Activated CD4-positive, alpha-beta memory T cell treated with anti-CD3 and anti-CD28 coated beads for 36 hours (primary cell): ENCODE measurements at places on chromosomes 7 and 10. TPM values are rescaled to one million over a fixed set of nuclear protein-coding genes. Genes with fewer than 3 reads are reported as not detected.

- H3K27me3 ChIP-seq = no peaks in the 10 kb centered on the region
- peak overlapping the region; percentile 10 for H3K4me3 ChIP-seq
- no peak for DNase-seq
- peaks cover 73% of the 10 kb centered on the region for H3K4me1 ChIP-seq
- H3K27ac ChIP-seq = peak overlapping the region; percentile 83
Measured at GRCh38 chr7:92766461-92767003, 69.8 kb downstream of the CDK6 start.

DNA sequence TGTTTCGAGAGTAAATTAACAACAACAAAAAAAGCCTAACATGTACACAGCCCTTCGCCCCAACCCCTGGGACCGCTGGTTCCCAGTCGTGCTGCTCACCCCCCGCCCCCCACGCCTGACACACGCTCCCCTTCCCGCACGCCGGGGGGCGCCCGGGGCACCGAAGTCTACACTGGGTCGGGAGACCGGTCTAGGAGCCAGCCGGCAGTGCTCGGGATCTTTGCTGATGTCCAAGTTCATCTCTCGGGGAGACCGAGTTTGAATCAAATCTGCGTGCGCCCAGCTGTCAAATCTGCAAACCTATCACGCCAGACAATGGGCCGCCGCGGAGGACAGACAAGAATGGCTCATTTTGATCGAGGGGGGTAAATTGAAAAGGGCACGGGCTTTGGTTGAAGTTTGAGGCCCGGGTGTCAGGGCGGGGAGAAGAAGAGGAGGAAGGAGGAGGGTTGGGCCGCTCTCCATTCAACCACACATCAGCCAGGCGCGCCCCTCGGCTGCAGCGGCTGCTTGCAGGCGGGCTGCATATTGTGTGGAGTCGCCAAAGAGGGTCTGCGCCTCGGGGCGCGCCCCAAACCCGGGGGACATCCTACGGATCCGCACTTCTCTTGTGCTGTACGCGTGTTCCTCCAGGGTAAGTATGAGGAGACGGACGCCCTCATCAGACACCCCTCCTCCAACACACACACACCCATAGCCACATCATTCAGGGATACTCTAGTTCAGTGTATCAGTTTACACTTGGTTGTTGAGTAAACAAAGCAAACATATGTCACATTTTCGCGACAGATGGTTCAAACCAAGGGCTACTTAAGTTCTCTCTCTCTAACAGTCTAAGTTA is 1.3 kb upstream of the GFRA1 start:
- DNase-seq = no peak
- H3K36me3 ChIP-seq = peaks cover 5% of the 10 kb centered on the region
- no peak overlapping the region for H3K27ac ChIP-seq
- peaks cover 4% of the 10 kb centered on the region for H3K4me1 ChIP-seq

GRCh38 chr10:53909791-53910190 is 891.2 kb downstream of the PCDH15 start:
- H3K4me3 ChIP-seq = no peak overlapping the region
- no peaks in the 10 kb centered on the region for H3K4me1 ChIP-seq
- no peaks in the 10 kb centered on the region for H3K36me3 ChIP-seq
- H3K27ac ChIP-seq = no peak overlapping the region
- H3K27me3 ChIP-seq = no peaks in the 10 kb centered on the region
- DNase-seq = no peak

GRCh38 chr7:99504281-99504602 is 220 bp upstream of the ZKSCAN5 start:
- H3K36me3 ChIP-seq = peaks cover 13% of the 10 kb centered on the region
- peaks cover 21% of the 10 kb centered on the region for H3K4me1 ChIP-seq
- no peaks in the 10 kb centered on the region for H3K27me3 ChIP-seq
- H3K4me3 ChIP-seq = peak overlapping the region; percentile 96

DNA sequence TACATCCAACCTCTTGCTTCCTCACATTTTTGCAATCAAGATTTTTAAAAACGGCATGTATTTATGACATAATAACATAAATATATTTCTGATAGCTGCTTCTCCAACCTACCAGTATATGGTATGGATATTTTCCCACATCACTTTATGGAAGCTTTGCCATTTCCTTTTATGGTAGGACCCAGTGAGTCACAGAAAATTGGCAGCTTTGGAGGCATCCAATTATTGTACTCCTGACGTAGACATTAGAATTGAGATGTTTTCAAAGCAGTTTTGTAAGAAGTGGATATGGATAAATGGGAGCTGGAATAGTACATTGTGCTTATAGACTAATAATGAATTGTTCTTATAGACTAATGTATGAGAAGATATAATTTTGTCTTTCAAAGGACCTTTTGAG is 23.8 kb upstream of the BICC1 start:
- H3K4me3 ChIP-seq = no peak overlapping the region
- H3K27me3 ChIP-seq = peaks cover 6% of the 10 kb centered on the region
- no peak for DNase-seq

DNA sequence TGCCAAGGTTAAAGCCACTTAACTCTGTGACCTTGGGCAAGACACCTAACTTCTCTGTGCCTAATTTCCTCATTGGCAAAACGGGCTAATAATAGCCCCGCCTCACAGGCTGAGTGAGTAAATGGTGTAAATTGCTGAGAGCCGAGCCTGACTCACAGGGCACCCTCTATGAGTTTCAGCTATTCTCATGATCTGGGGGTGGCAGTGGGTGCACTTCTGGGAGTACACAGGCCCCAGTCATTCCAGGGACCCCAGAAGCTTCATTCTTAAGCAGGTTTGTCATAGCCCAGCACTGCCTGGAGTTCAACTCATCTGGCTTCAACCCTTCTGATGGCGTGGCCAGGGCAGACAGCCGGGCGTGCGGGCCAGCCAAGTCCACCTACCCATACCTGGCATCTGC is 137.2 kb downstream of the GRID1 start:
- no peak overlapping the region for H3K27ac ChIP-seq
- no peak for DNase-seq
- H3K36me3 ChIP-seq = no peaks in the 10 kb centered on the region

DNA sequence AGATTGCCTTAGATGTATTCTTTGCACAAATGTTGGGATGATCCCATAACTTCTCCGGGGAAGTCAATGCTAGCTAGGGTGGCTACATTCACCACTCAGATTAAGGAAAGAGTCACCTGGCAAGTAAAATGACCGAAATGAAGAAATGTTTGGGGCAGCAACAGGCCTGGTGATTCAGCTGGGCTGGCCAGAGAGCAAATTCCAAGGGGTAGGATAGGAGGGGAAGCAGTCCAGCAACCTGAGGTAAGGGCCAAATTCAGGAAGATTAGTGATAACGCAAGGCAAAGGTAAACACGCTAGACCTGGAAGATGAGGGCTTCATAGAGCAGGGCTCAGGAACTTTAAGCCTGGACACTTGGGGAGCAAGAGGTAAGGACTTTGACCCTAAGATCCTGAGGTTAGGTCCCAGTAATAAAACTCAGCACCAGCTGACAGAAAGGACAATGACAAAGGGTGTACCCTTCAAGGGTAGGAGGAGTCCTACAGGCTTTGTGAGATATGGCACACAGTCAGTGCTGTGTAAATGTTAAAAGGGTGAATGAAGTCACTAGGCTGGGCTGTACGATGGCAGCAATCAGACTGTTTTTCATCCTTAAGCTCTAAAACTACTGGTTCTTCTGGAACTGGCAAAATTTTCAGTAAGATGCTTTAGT is 22.7 kb upstream of the SMNDC1 start:
- no peak overlapping the region for H3K4me3 ChIP-seq
- DNase-seq = no peak
- peaks cover 3% of the 10 kb centered on the region for H3K27me3 ChIP-seq
- peaks cover 7% of the 10 kb centered on the region for H3K36me3 ChIP-seq

DNA sequence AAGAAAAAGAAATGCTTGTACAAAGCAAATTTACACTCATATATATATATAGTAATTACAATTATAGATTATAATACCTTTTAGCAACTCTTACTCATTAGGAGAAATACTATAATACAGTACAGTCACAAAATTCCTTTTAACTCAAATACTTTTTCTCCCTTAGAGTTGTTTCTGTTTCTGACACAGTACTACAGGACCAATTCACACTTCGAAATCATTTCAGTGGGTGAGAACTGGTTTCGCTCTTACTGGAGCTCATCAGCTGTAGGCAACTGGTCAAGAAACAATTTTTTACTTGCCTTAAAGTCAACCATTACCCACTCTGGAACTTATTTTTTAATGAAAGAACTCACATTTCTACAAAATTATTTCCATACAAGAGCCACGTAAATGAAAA is 6.0 kb downstream of the CCDC186 start:
- H3K4me1 ChIP-seq = peaks cover 54% of the 10 kb centered on the region
- peaks cover 21% of the 10 kb centered on the region for H3K36me3 ChIP-seq
- DNase-seq = no peak
- no peak overlapping the region for H3K4me3 ChIP-seq

DNA sequence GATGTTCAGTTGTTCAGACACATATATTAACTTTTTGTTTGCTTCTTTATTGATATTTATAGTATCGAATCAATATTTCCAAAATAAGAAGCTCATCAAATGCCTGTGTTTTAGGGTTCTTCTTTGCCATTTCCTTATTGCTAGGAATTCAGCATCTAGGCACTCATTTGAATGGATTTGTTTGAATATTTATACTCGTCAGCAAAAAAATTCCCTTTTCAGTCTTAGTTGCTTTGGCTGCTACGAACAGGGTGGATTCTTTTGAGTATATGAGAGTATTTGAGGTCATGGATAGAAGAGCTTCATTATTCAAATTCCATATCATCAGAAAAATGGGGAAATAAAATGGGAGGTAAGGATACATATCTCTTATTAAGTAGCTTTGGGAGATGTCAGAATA is 706.9 kb downstream of the NRG3 start:
- H3K27ac ChIP-seq = no peak overlapping the region
- H3K4me3 ChIP-seq = no peak overlapping the region
- DNase-seq = no peak
- no peaks in the 10 kb centered on the region for H3K27me3 ChIP-seq
- H3K36me3 ChIP-seq = no peaks in the 10 kb centered on the region
- no peaks in the 10 kb centered on the region for H3K4me1 ChIP-seq

DNA sequence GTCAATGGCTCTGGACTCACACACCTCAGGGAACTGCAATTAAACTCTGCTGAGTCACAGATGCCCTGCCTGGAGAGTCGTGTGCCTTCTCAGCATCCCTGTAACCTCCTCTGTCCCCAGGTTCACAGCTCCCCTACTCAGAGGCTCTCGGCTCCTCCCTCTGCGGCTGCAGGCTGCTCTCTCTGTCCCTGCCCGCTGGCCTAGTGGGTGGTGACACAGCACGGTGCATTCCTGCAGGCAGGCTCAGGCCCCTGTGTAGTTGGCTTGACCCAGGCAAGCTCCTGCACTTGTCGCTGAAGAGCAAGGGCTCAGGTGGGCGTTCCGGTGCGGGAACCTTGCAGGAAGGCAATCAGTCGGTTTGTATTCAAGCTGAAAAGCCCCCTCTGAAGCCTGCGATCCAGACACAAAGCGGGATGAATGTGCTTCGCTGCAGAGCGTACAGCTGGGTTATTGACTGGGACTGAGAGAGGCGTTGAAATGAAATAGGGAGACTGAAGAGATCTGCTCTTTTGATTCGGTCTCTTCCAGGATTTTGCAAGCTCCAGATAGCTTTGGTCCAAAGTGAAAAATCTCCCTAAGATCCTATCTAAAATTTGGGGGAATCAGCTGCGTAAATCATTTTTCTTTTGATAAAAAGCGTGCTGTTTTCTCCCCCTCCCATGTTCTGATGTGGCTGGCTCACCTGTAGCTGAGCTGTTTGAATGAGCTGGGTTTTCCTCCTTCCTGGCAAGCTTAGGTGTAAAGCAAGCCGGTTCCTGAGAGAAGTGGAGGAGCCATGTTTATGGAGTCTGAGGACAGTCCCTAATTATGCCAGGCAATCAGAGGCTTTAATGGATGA is 208.7 kb upstream of the PHYHIPL start:
- no peaks in the 10 kb centered on the region for H3K4me1 ChIP-seq
- DNase-seq = no peak
- no peaks in the 10 kb centered on the region for H3K36me3 ChIP-seq
- no peak overlapping the region for H3K27ac ChIP-seq
- H3K4me3 ChIP-seq = no peak overlapping the region
- H3K27me3 ChIP-seq = peaks cover 2% of the 10 kb centered on the region

- H3K27me3 ChIP-seq = no peaks in the 10 kb centered on the region
- no peaks in the 10 kb centered on the region for H3K4me1 ChIP-seq
- no peaks in the 10 kb centered on the region for H3K36me3 ChIP-seq
- no peak overlapping the region for H3K4me3 ChIP-seq
Measured at GRCh38 chr10:24168258-24169170, 40.4 kb upstream of the KIAA1217 start.

- H3K27me3 ChIP-seq = no peaks in the 10 kb centered on the region
- H3K4me1 ChIP-seq = peaks cover 23% of the 10 kb centered on the region
- DNase-seq = no peak
- no peak overlapping the region for H3K27ac ChIP-seq
- H3K36me3 ChIP-seq = no peaks in the 10 kb centered on the region
- no peak overlapping the region for H3K4me3 ChIP-seq
Measured at GRCh38 chr10:6667150-6667549, 87.1 kb upstream of the PRKCQ start.

- no peak for DNase-seq
- H3K4me3 ChIP-seq = no peak overlapping the region
- H3K4me1 ChIP-seq = no peaks in the 10 kb centered on the region
- no peaks in the 10 kb centered on the region for H3K27me3 ChIP-seq
Measured at GRCh38 chr10:132200344-132201110, 13.8 kb downstream of the DPYSL4 start.

- no peak overlapping the region for H3K27ac ChIP-seq
- no peaks in the 10 kb centered on the region for H3K36me3 ChIP-seq
- no peaks in the 10 kb centered on the region for H3K4me1 ChIP-seq
- H3K4me3 ChIP-seq = no peak overlapping the region
- no peaks in the 10 kb centered on the region for H3K27me3 ChIP-seq
Measured at GRCh38 chr10:20105236-20105635, 289.0 kb downstream of the PLXDC2 start.

- DNase-seq = no peak
- H3K36me3 ChIP-seq = no peaks in the 10 kb centered on the region
Measured at GRCh38 chr10:95447685-95448084, 113.5 kb downstream of the SORBS1 start.

GRCh38 chr10:11336722-11337162 is 274.7 kb downstream of the USP6NL start:
- DNase-seq = no peak
- H3K4me1 ChIP-seq = peaks cover 23% of the 10 kb centered on the region
- H3K4me3 ChIP-seq = no peak overlapping the region
- no peaks in the 10 kb centered on the region for H3K27me3 ChIP-seq

- no peaks in the 10 kb centered on the region for H3K36me3 ChIP-seq
- H3K27me3 ChIP-seq = peaks cover 5% of the 10 kb centered on the region
- DNase-seq = no peak
- no peak overlapping the region for H3K4me3 ChIP-seq
Measured at GRCh38 chr7:21753071-21753470, 192.6 kb downstream of the CDCA7L start.

GRCh38 chr10:74928742-74929191 is 102.4 kb downstream of the KAT6B start:
- H3K4me3 ChIP-seq = no peak overlapping the region
- H3K36me3 ChIP-seq = no peaks in the 10 kb centered on the region
- H3K4me1 ChIP-seq = peaks cover 30% of the 10 kb centered on the region

C10orf88 gene
- 8.3 TPM for total RNA-seq

ADAM8 gene
- 165 TPM for total RNA-seq

LAMB1 gene
- total RNA-seq = not detected

LLCFC1 gene
- total RNA-seq = not detected

RPEL1 gene
- not detected for total RNA-seq
